ENCODE measurements at places on chromosomes 13 and 19.

GRCh38 chr19:29576761-29577648, 29.1 kb upstream of the POP4 start:
- DNase-seq: peak; percentile 5

GRCh38 chr19:13101590-13102415, 855 bp downstream of the LYL1 start:
- no peak for DNase-seq

- no peak for DNase-seq
Measured at GRCh38 chr13:48624858-48625257, 28.9 kb upstream of the CYSLTR2 start.

DNA sequence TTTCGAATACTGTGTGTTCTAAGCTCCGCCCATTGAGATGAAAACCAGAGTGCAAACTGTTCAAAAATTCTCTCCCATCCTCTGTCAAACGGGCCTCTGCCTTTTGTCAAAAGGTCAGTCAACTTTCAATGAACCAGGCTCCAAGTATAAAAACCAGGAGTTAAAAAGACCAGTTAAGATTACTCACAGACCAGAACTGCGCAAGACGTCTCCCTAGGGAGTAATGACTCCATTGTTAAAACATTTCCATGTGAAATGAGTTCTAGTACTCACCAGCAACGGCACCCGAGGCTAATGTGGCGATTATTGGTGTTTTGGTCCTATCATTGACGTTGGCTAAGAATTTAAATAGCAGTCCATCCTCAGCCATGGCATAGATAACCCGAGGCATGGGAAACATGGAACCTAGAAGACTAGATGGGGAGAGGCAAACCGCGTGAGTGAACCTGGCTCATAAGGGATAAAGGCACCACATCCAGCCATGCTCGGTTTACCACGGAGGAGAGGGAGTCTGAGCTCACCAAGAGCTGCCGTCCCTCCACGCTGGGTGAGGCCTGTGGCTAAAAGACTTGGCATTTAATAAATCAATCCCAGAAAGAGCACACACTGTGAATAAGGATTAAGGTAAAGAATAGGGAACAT, 73.3 kb downstream of the SLC7A1 start:
- no peak for DNase-seq

GRCh38 chr13:111252446-111253364, 67.7 kb upstream of the TEX29 start:
- DNase-seq: no peak

DNA sequence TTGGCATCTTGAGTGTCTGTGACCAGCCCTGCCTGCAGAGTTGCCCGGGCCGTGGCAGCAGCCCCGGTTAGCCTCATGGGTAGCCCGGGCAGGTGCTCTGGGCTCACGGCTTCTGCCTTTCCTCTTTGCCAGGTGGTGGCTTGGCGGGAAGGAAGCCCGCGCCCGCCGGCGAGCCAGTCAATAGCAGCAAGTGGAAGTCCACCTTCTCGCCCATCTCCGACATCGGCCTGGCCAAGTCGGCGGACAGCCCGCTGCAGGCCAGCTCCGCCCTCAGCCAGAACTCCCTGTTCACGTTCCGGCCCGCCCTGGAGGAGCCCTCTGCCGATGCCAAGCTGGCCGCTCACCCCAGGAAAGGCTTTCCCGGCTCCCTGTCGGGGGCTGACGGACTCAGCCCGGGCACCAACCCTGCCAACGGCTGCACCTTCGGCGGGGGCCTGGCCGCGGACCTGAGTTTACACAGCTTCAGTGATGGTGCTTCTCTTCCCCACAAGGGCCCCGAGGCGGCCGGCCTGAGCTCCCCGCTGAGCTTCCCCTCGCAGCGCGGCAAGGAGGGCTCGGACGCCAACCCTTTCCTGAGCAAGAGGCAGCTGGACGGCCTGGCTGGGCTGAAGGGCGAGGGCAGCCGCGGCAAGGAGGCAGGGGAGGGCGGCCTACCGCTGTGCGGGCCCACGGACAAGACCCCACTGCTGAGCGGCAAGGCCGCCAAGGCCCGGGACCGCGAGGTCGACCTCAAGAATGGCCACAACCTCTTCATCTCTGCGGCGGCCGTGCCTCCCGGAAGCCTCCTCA, 9.9 kb downstream of the PLEKHJ1 start:
- no peak for DNase-seq

GRCh38 chr13:79654520-79654919, 173.6 kb downstream of the NDFIP2 start:
- no peak for DNase-seq

Measured in activated CD8-positive, alpha-beta memory T cell treated with anti-CD3 and anti-CD28 coated beads for 4 hours (primary cell).